ENCODE measurements at places on chromosomes 2 and 18.

DNA sequence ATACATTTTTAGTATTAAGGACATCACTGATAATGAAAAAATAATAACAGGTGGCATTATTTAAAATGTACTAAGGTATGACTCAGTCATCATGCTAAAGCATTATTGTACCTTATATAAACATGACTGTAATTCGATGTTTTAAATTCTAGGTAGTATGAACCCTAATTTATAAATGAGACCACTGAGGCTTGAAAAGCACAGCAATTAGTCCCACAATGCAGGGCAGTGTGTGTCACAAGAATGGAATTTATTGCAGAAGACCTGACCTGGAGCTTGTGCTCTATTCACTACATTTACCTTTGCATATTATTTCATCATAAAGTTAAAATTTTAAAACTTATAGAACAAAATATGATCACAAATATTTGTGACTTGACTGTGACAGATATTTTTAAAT is 358.5 kb upstream of the DSEL start:
- ATAC-seq = no peak

- no peak for ATAC-seq
These were observed 56.4 kb downstream of the NCK2 start for GRCh38 chr2:105800953-105801635.

DNA sequence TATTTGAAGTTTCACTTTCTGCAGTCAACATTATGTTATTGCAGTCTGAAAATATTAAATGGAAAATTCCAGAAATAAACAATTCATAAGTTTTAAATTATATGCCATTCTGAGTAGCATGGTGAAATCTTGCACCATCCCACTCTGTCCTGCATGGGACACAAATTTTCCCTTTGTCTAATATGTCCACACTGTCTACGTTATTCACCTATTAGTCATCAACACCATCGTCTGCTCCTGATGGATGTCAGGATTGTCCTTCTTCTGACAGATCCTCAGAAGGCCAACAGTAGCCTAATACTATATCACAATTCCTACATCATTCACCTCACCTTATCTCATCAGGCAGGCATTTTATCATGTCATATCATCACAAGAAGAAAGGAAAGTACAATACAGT is 163.1 kb downstream of the TXNL1 start:
- ATAC-seq = peak; percentile 48

DNA sequence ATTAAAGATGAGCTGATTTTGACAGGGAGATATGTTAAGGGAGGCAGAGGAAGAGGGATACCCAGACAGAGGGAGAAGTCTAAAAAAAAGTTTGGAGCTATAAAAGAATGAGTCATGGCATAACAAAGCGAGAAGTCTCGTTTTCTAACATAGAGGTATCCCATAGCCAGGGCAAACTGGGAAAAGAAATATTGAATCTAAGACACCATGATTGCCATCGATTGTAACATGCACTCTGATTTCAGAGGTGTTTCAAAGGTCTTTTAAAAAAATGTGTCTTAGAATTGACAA is 110.7 kb downstream of the MDH1 start:
- peak; percentile 56 for ATAC-seq

DNA sequence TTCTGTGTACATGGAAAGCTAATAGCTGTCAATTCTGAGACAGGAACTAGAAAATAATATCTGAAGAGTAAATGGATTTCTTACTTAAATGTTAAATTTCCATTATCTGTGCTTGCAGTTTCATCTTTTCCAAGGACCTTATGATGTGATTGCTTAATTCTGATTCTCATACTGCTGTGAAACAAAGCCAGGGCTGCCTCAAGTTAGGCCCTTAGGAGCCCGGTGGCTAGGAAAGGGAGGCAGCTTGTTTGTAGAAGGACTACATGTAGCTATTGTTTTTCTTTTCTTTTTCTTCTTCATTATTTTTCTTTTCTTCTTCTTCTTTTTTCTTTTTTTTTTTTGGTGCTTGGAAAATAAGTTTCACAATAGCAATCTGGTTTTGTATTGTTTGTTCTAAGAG is 50.5 kb downstream of the XRCC5 start:
- ATAC-seq = no peak

DNA sequence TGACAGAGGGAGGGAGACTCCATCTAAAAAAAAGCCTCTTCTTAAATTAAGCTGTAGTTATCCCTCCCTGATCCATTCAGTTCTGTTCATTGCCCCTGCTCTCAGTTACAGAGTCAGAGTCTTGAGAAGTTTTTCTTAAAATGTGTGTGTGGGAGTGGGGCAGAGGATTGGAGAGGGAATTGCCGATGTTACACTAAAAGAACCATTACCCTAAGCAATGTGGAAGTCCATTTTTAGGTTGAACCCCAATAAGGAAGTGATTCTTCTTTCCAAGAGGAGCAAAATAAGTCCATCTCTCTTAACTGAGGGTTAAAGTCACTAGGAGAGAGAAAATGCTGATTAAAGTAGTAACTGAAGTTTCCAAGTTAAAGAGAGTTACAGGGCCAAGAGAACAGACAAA is 21.2 kb upstream of the THOC1 start:
- no peak for ATAC-seq

- no peak for ATAC-seq
These were observed 82.0 kb downstream of the LIMS1 start for GRCh38 chr2:108616318-108616717.

DNA sequence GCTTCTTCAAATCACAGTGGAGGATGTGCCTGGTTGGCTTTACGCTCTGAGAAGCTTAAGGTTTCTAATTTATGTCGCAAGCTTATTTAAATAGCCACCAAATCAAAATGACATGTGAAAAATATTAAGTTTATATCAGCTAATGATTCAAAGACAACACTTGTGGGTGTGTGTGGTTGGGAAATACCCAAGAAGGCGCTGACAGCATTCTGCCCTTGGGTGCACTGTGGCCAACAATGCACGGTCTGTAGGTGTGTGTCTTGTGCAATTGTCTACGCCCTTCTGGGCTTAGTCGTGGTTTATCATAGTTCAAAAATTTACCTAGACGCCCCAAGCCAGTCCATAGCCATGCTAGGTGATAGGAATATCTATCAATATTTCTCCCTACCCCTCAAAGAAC is 60.9 kb downstream of the KCTD1 start:
- ATAC-seq = no peak

DNA sequence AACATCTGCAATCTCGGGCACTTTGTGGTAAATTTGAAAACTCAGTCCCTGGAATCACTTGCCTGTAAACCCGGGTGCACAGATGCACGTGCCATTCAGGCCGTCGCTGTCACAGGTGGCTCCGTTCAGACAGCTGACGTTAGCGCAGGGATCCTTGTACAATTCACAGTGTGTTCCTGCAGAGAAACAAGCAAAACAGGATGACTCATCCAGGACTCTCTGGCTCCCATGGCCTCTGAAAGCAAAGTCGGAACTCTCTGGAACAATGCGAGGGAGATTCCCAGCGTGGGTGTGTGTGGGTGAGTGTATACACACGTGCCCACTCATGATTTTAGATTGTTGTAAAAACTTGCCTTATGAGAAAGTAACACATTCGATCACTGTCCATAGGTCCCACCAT is 136.1 kb upstream of the PID1 start:
- 0 out of 3 replicates have a peak, but pooled peaks have one; percentile 26 for ATAC-seq

DNA sequence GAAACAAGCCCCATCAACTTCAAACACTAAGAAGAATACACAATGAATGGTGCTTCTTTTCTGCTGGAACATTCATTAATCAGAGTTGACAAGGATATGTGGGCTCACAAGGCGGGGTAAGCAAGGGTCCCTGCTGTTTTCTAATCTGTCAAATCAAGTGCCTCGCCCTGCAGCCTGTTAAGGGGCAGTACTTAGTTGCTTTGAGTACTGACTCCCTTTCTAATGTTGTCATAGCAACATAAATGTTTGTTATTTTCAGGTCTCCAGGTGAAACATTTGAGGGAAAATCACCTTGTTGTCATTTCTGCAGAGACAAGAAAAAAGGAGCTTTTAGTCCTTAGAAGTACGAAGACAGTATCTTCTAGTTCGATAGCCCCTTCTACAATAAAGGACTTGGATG is 284.7 kb upstream of the PKDCC start:
- no peak for ATAC-seq
